Brain (organoid and tissue), 16 donors: ENCODE measurements at places on chromosomes 12 and 14.

- DNase-seq: no peak
Observed at GRCh38 chr14:51680031-51680430, 28.3 kb downstream of the FRMD6 start.

DNA sequence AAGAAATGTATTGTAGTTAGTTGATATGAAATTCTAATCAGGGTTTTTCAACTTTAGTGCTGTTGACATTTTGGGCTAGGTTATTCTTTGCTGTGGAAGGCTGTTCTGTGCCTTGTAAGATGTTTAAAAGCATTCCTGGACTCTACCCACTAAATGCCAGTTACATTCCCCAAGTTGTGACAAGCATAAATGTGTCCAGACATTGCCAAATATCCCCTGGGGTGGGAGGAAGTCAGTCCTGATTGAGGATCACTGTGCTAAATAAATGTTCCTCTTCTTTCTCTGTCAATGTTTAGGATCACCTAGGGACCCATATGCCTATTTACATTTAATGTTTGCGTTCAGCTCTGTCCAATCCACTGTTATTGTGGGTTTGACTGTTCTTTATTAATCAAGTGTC is 268.3 kb downstream of the TMTC2 start:
- no peak for DNase-seq

DNA sequence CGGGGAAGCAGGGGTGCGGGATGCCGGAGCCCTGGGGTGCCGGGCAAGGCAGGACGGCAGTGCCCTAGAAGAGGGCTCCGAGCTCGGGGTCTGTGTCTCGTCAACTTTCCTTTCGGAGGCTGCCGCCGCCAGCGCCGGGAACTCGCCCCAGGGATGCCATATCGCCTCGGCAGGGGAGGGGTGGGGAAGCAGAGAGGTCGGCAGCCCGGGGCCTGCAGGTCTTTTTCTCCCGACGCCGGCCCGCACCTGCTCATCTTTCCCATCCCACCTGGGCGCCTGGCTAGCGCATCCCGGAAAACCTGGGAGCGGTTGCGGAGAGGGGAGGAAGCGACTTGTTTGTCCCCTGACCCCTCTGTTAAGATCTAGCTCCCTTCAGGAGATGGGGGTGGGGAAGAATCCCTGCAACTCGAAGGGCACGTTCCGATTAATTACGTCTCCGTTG is 547 bp downstream of the CNTN1 start:
- DNase-seq: peak; percentile 58

- DNase-seq: no peak
Observed at GRCh38 chr12:14571779-14572178, 4.1 kb upstream of the PLBD1 start.

- no peak for DNase-seq
Observed at GRCh38 chr12:118866346-118866745, 115.0 kb upstream of the SRRM4 start.

DNA sequence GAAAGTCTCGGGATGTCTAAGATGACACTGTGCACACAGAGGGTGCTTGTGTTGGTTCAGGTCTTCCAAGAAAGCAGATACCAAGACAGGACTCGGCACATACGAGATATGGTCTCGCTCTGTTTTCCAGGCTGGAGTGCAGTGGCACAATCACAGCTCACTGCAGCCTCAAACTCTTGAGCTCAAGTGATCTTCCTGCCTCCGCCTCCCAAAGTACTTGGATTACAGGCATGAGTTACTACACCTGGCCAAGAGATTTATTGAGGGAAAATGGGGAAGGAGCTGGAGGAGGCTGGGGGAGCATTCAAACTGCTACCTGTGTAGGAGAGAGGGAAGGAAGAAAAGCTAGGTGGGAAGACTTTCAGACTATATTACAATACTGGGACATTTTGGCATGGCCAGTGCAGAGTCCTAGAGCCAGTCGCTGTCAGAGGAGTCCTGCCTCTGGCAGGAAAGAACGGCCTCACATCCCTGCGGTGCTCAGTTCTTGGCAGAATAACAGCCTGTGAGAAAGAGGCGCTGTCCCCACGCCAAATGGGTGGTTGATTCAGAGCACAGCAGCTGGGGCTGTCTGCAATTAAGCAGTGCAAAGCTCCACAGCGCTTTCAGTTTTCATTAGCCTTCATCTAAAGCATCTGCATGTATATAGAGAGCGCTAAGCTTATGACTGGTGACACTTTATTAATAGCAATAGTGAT is 18.3 kb downstream of the SLC17A8 start:
- peak; percentile 89 for DNase-seq

- DNase-seq: no peak
Observed at GRCh38 chr14:80381807-80382363, 170.6 kb upstream of the DIO2 start.

- peak; percentile 11 for DNase-seq
Observed at GRCh38 chr12:119147847-119148448, 30.8 kb upstream of the HSPB8 start.

DNA sequence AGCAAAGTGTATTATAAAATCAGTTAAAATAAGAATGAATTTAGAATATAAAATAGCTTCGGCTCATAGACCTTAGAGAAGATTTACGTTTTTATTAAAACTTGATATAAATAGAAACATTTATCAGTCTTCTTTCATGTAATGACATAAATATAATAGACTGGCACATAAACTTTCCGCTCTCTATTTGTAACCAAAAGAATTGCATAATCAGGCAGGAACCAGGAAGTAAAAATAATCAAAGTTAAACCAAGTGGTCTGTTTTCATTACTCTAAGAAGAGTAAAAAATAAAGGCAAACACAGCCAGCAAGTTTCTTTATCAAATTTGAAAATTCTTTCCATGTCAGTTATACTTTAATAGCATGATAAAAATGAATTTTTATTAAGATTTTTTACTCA is 46.3 kb upstream of the ATP2A2 start:
- DNase-seq: no peak

DNA sequence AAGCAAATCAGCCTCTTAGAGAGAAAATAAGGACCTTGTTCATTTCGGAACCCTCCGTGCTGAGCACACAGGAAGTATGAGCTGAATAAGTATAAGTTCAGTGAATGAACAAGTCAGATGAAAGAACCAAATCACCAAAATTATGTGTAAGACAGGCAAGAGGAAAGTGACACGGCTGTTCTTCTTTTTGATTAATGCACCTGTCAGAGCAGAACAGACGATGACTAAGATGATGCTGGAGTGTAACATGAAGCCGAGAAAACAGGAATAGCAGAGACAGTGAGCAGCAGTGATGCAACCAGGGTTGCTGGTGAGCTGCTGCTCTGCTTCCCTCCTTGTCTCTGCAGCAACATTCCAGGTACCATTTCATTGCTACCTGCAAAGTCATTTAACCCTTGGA is 861.1 kb downstream of the GALC start:
- no peak for DNase-seq

GRCh38 chr12:104702565-104703139 is 245.9 kb downstream of the CHST11 start:
- no peak for DNase-seq

DNA sequence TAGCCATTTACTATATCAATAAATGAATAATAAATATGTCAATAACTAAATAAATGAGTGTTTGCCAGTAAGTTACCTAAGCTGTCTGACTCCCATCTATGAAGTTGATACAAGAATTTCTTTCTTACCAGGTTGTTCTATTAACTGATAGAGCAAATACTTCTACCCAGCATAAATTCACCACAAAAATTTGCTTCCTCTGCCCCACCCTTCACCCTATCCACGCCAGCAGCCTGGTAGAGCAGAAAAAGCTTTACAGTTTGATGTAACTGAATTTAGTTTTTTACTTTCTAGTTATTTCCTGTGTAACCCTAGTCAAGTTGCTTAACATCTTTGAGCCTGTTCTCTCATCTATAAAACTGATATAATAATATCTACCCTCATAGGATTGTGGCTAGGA is 94.9 kb upstream of the SLC16A7 start:
- no peak for DNase-seq

DNA sequence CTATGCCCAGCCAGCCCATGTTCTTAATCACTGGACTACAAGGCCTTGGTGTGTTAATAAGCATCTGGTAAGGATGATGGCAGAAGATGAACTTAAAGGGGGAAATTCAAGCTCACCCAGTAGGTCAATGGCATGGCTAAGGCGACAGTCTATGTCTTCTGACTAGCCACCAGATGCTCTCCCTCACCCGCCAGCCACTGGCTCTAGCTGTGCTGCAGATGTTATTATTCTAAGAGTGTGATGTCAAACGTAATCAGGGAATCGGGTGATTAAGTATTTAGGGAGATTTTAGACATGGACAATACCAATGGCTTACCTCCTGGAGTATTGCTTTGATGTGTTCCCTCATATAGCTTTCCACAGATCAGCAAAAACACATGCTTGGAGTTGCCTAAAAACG is 39.2 kb upstream of the MAX start:
- no peak for DNase-seq

DNA sequence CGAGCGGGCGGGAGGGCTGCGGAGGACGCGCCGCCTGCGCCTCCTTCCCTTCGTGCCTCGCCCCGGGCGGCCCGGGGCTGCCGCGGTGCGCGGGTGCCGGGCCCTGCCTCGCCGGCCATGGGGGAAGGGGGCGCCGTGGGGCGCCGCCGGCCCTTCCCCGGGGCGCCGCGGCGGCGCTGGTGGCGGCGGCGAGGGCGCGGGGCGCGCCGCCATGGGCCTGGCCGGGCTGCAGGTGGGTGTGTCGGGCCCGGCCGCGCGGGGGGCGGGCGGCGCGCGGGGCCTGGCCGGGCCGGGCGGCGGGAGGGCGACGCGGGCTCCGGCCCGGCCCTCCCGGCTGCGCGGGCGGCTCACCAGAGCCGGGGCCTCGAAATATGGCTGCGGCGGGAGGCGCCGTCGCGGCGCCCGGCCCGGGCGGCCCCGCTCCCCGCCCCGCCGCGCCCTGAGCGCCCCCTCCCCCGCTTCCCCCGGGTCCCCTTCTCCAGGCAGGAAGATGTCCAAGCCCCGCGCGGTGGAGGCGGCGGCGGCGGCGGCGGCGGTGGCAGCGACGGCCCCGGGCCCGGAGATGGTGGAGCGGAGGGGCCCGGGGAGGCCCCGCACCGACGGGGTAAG is 5.1 kb downstream of the KMT5A start:
- DNase-seq: no peak

DNA sequence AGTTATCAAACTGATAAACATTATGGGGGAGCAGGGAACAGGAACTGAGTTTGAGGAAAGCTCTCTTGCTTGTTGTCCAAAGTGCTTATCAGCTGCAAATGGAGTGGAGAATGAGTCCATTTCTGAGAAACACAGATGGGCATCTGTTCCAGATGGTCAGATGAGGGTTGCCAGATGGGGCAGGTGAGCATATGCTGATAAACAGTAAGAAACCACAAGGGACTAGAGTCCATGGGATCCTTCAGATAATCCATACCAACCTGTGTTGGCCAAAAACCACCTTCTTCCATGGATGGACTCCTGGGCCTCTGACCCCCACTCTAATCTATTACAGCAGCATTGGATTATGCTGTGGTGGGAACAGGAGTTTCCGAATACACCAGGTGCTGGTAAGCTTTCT is 38.3 kb downstream of the GNS start:
- no peak for DNase-seq
